ENCODE measurements at places on chromosomes 12 and 14. TPM values are rescaled to one million over a fixed set of nuclear protein-coding genes. Genes with fewer than 3 reads are reported as not detected.

- no peak for DNase-seq
- H3K27ac ChIP-seq, result no peak overlapping the region
- H3K4me1 ChIP-seq, result no peaks in the 10 kb centered on the region
- no peak overlapping the region for H3K4me3 ChIP-seq
- H3K27me3 ChIP-seq, result no peaks in the 10 kb centered on the region
These were observed 56.9 kb downstream of the HSP90AA1 start for GRCh38 chr14:102029956-102030355.

- no peak overlapping the region for H3K4me3 ChIP-seq
- H3K36me3 ChIP-seq, result no peaks in the 10 kb centered on the region
These were observed 1110.6 kb downstream of the BCL11B start for GRCh38 chr14:98161356-98161755.

DNA sequence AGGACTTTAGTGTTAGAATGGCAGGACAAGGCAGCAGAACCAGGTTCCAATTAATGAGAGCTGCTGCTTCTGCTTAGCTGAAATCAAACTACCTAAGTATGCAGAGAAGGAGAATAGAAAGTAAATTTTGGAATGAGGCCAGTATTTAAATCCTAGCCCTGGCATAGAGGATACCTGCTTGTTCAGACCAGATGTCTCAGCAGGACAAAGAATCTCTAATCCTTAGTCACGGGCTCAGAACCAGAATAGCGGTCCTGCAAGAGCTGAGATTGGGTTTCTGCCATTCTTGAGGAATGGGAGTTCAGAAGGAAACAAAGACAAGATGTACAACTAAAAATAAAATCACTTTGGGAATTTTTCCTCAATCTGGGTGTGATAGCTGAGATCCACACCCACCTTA, 550.8 kb upstream of the TMEM132C start:
- H3K27me3 ChIP-seq, result no peaks in the 10 kb centered on the region
- no peak overlapping the region for H3K27ac ChIP-seq
- no peaks in the 10 kb centered on the region for H3K36me3 ChIP-seq
- DNase-seq, result no peak

ESR2 gene
- 1.3 TPM for total RNA-seq

REP15 gene
- 4.5 TPM for total RNA-seq

OR4E2 gene
- not detected for total RNA-seq

OR4K15 gene
- not detected for total RNA-seq
